Ovary (tissue), 10 donors: ENCODE measurements at places on chromosomes 12 and 14.

- H3K27ac ChIP-seq = no peak overlapping the region
- H3K4me3 ChIP-seq = no peak overlapping the region
- H3K27me3 ChIP-seq = no peaks in the 10 kb centered on the region
- H3K4me1 ChIP-seq = no peaks in the 10 kb centered on the region
- no peaks in the 10 kb centered on the region for H3K36me3 ChIP-seq
These were observed 120.5 kb downstream of the TMX1 start for GRCh38 chr14:51360592-51360991.

- no peak overlapping the region for H3K4me3 ChIP-seq
- H3K36me3 ChIP-seq = no peaks in the 10 kb centered on the region
- DNase-seq = no peak
- no peaks in the 10 kb centered on the region for H3K27me3 ChIP-seq
- no peak overlapping the region for H3K27ac ChIP-seq
- peaks cover 2% of the 10 kb centered on the region for H3K4me1 ChIP-seq
These were observed 6.9 kb upstream of the CKAP4 start for GRCh38 chr12:106254724-106255123.

GRCh38 chr14:84819528-84819927, 710.4 kb upstream of the FLRT2 start:
- H3K36me3 ChIP-seq = no peaks in the 10 kb centered on the region
- no peak overlapping the region for H3K27ac ChIP-seq
- no peaks in the 10 kb centered on the region for H3K4me1 ChIP-seq
- no peak overlapping the region for H3K4me3 ChIP-seq
- no peak for DNase-seq
- no peaks in the 10 kb centered on the region for H3K27me3 ChIP-seq

DNA sequence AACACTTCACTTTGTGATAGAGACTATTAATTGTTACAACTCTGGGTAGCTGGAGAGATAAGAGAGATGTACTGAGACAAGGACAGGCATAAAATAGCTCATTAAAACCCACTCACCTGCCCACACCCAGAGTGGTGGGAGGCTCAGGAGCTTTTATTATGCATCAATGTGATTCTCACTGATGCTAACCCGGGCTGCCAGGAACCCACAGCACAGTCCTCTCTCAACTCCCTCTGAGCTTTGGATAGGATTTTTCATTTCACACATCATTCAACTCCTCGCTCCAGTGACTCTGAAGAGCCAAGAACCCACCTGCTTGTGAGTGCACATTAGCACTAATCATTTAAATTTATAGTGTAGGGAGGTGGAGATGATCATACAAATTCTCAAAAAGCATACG, 827.9 kb downstream of the FLRT2 start:
- H3K36me3 ChIP-seq = no peaks in the 10 kb centered on the region
- H3K27ac ChIP-seq = no peak overlapping the region
- H3K4me1 ChIP-seq = no peaks in the 10 kb centered on the region
- H3K27me3 ChIP-seq = no peaks in the 10 kb centered on the region
- DNase-seq = no peak

- no peak overlapping the region for H3K27ac ChIP-seq
- no peak for DNase-seq
- no peaks in the 10 kb centered on the region for H3K4me1 ChIP-seq
These were observed 6.2 kb upstream of the SLC15A4 start for GRCh38 chr12:128829861-128830504.

DNA sequence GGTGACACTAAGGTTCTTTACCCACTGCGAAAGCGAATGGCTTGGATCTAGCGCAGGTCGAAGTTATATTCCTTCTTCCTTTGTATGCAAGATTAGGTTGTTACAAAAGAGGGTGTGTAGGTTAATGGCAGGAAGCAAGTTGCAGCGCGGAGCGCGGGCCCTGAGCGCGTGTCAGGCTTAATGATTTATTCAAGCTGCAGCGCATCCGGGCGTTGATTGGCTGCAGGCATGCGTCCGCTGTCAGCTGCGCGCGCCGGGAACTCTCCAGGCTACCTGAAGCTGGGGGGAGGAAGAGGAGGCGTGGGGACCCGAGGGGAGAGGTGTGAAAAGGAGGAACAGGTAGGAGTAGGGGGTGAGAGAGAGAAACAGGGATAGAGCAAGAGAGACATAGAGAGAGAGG, 7.4 kb downstream of the ASCL1 start:
- no peaks in the 10 kb centered on the region for H3K27me3 ChIP-seq
- no peaks in the 10 kb centered on the region for H3K4me1 ChIP-seq
- H3K36me3 ChIP-seq = no peaks in the 10 kb centered on the region
- no peak for DNase-seq

GRCh38 chr12:80710727-80711449, 3.5 kb downstream of the MYF6 start:
- no peak overlapping the region for H3K4me3 ChIP-seq
- DNase-seq = no peak
- H3K27ac ChIP-seq = no peak overlapping the region
- H3K27me3 ChIP-seq = no peaks in the 10 kb centered on the region

GRCh38 chr14:86796221-86797074, 1196.5 kb downstream of the GALC start:
- H3K36me3 ChIP-seq = no peaks in the 10 kb centered on the region
- no peaks in the 10 kb centered on the region for H3K4me1 ChIP-seq
- DNase-seq = no peak
- H3K27ac ChIP-seq = no peak overlapping the region
- no peak overlapping the region for H3K4me3 ChIP-seq
- no peaks in the 10 kb centered on the region for H3K27me3 ChIP-seq

- no peaks in the 10 kb centered on the region for H3K4me1 ChIP-seq
- H3K4me3 ChIP-seq = no peak overlapping the region
- no peaks in the 10 kb centered on the region for H3K36me3 ChIP-seq
- no peaks in the 10 kb centered on the region for H3K27me3 ChIP-seq
These were observed 186.6 kb upstream of the OTX2 start for GRCh38 chr14:56996721-56997399.
